SK-N-SH (cell line): ENCODE measurements at places on chromosomes 3 and 15. TPM values are rescaled to one million over a fixed set of nuclear protein-coding genes. Genes with fewer than 3 reads are reported as not detected.

Gene IL12A
- polyA plus RNA-seq: 0.97 and 1.9 TPM in 2 replicates

DNA sequence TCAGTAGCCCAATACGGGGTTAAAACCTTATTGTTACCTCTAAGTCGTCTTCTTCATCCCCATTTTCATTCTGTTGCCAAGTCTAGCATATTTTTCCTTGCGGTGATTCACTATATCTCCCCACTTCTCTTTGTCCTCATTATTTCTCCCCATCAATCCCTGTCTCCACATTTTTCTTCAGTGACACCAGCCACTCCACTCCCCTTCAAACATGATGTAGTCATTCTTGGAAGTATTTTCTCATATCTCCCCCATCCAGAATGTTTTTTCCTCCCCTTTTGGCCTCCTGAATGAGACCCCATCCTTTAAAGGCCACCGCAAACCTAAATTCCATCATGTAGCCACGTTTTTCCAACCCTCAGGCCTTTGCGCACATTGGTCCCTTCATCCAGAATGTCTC, 105.9 kb downstream of the TOP2B start:
- DNase-seq: no peak

DNA sequence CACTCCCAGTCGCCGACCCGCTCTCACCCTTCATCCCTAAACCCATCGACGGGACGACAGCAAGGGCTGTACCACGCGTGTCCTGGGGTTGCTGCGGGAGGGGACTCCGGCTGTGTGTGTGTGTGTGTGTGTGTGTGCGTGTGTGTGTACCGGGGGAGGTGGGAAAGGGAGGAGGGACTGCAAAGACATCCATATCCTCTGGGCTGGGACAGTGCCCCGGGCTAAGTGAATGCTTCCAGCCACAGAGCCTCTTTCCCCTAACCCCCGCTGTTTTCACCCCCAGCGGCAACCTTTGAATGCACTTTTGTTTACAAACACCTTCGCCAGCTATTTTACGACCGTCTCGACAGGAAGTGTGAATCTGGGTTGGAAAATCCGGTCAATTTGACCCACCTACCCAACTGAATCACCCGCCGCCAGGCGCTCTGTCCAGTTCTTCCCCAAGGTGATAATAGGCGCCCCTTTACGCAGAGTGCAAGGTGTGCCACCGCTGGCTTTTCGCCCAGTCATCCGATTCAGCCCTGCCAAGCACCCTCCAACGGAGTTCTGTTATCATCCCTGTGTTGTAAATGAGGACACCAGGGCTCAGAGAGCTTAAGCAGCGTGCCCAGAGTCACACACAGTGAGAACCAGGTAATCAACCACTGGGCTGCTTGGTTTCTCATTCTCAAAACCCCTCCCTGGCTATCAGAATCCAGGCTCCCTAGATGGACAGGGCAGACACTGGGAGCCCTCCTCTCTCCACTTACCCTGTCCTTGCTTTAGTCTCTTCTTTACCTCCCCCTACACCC, 739 bp upstream of the AMOTL2 start:
- DNase-seq: no peak

DNA sequence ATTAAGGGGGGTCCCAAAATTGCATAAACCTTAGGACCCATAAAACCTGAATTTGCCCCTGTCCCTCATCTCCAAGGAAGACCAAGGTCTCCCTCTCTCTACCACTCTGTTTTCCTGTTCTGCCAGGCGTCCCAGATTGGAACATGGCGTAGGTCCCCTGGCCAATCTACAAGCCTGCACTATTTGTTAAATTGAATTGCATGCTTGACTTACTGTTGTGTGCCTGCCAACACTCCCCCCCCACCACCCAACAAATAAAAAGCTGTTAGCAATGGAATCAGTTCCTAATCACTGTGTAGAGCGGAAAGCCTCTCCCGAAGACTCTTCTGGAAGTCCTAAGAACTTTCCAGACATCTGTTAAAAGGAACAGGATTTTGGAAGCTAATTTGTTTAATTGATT, 11.7 kb downstream of the CTXND1 start:
- DNase-seq: no peak

- DNase-seq: no peak
These were observed 45.7 kb upstream of the RAB6B start for GRCh38 chr3:133941415-133941821.

DNA sequence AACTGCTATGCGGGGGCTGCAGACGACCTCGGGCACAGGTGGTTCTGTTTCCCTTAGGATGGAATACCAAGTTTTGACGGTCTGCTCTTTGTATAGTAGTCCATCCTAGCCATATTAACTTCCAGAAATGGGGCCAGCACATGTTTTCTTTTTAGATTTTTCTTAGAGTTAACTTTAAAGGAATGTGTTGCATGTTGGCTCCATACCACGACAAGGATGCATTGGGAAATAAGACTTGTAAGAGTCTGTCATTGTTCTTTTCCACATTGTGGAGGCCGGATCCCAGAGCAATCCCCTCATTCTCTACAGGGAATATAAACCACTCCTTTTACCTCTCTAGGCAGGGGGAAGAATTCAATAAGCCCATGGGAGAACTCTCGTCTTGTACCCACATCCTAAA, 87.1 kb upstream of the PLSCR4 start:
- DNase-seq: no peak

DNA sequence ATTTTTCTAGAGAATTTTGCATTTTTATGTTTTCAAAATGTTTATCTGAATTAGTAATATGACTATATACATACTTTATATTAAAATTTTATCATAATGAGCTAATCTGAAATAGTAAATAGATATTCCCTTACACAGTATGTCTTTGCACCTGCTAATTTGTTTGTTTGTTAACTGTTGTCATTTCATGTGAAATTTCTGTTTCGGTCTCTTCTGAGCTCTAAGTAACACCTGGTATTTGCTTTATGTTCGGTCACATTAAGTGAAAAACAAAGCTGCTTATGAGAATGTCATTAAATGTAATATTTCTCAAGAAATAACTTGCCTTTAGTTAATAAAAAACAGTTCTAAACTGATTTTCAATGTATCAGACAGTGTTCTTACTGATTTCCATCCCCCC, 61.1 kb downstream of the FNDC3B start:
- no peak for DNase-seq

DNA sequence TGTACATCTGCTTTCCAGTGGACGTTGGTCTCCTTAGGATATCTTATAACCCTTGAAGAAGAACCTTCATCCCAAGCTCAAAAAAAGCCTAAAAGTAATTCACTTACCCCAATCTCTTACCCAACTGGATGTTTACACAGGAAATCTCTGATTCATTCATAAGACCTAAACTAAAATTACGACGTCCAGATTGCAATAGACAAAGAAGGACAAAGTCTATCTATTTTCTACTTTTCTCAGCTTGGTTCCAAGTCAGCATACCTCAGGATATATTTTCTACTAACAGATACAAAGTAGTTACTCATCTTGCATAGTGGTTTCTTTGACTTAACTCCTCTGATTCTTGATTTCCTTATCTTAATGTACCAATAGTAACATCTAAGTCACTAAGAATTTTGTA, 669.9 kb downstream of the OTOL1 start:
- no peak for DNase-seq

DNA sequence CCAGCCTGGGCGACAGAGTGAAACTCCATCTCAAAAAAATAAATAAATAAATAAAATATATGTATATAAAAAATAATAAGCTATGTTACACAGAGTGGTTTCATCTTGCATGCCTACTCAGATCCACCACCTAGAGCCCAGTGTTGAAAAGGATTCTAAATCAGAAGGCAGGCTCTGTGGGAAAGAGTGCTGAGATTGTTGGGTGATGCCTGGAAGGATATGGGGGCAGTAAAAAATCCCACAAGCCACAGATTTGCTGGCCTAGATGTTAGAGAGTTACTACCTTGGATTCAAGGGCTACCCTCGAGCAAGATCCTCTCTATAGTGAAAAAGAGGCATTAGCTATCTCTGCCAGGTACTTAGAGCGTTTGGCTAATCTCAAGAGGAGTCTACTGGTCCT, 144.3 kb downstream of the STAC start:
- DNase-seq: no peak

Gene WDR93
- polyA plus RNA-seq: 0.35 and 0.57 TPM in 2 replicates

Gene ISG20
- 2.0 TPM in 2 replicates for polyA plus RNA-seq

Gene AMOTL2
- 163 and 185 TPM in 2 replicates for polyA plus RNA-seq

DNA sequence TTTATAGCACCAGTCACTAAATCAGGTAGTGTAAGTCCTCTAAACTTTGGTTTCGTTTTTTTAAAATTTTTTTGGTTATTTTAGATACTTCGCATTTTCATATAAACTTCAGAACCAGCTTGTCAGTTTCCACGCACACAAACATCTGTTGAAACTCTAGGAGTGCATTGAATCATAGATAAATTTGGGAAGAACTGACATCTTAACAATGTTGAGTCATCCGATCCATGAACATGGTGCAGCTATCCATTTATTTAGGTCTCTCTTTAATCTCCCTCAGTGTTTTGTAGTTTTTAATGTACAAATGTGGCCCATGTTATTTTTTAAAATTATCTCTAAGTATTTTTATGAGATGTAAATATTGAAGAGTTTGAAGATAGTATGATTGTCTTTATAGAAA, 17.7 kb downstream of the TICRR start:
- DNase-seq: no peak

DNA sequence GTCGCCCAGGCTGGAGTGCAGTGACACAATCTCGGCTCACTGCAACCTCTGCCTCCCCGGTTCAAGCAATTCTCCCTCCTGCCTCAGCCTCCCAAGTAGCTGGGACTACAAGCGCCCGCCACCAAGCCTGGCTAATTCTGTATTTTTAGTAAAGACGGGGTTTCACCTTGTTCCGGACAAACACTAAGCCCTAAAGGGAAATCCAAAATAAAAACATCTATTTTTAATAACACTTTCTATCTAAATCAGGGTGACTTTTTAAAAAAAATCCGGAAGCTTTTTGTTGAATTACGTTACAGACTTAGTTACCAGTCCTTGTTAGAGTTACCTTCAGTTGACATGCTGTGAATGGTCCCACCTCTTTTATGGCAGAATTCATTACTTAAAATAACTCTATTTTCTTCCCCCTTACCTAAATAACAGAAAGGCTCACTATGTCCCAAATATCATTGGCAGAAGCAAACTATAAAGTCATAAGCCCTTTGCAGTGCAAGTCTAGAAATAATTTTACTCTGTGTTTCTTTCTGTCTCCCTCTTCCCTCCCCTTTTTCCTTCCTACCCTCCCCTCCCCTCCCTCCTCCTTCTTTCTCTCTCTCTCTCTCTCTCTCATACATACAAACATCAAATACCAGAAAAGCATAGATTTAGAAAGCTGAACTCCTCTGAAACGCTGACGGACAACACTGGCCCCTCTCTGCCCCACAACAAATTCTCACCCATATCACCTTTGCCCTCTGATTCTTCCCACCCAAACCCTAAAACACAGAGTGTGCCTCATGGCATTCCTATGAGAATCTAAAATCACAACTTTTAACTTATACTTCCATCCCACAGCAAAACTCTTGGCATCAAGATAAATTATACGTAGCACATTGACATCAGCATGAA, 18.3 kb downstream of the THBS1 start:
- no peak for DNase-seq

GRCh38 chr3:186788482-186789370, 5.3 kb downstream of the EIF4A2 start:
- DNase-seq: no peak

Gene HAUS2
- 9.4 and 11.3 TPM in 2 replicates for polyA plus RNA-seq

DNA sequence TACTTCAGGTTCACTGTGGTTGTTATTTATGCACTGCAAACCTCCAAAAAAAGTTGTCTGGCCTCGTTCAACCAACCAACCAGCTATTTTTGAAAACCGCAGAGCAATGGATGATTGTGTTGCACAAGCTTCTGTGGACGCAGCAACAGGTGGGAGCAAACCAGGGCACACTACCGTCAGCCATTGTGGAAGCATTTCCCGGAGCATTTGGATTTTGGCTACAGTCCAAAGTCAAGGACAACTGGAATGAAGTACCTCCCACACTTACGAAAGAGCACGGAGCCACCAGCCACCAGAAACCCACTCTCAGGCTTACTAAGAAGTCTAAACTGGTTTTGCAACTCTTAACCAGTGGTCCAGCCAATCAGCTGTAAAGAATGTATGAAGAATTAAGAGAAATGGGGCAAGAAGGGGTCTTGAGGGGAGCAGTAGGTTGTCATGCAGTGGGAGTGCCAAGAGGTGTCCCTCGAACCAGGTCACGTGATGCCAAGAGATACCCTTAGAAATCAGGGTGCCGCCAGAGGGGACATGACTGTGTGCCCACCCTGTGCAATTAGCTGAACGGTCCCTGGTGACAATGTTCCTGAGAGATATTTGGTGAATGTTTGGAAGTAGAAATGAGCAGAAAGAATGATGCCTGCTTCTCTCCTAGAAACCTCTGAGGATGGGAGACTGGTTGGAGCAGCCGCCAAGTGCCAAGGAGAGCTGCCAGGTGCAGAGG, 68.9 kb upstream of the PCSK6 start:
- no peak for DNase-seq

Gene KY
- polyA plus RNA-seq: 1.9 and 2.4 TPM in 2 replicates

Gene LRRC15
- polyA plus RNA-seq: 0.02 and 0.03 TPM in 2 replicates

Gene DPPA4
- not detected in 2 replicates for polyA plus RNA-seq

- DNase-seq: no peak
These were observed 829.5 kb downstream of the ROBO2 start for GRCh38 chr3:77869423-77869822.

Gene LYZL4
- not detected in 2 replicates for polyA plus RNA-seq

Gene AMT
- polyA plus RNA-seq: 17.6 and 21.3 TPM in 2 replicates

DNA sequence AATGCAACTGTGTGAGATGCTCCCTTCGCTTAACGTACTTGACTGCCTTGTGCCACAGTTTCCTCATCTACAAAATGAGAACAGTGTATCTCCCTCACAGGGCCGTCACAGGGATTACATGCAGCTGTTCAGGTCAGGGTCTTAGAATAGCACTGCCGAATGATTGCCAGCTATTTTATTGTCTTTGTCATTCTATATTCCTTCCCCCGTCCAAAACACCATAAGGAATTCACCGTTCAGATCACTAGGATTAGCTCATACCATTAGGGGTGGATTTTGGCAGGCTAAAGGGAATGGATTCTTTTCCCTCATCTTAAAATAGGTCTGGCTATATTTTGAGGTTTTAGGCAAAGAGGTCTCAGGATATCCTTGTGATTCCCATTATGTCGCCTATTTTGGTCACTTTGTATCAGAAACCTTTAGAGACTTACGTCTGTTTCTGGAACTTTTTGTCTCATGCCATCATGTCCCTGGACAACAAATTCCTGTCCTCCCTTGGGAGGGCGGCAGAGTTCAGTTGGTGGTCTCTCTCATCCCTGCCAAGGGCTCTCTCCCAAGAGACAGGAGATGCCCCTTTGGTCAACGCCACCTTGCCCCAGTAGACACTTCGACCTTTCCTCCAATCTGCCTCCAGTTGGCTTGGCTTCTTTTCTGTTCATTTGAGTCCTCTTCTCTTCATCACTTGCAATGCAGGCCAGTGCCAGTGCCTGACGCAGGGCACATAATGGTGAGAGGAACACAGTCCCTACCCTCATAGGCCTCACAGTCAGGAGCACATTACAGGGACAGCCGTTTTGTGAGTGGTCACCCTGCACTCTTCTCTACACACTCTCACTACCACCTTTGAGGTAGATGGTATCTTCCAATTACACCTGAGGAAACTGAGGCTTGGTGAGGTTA, 171.6 kb upstream of the BHLHE40 start:
- DNase-seq: no peak

DNA sequence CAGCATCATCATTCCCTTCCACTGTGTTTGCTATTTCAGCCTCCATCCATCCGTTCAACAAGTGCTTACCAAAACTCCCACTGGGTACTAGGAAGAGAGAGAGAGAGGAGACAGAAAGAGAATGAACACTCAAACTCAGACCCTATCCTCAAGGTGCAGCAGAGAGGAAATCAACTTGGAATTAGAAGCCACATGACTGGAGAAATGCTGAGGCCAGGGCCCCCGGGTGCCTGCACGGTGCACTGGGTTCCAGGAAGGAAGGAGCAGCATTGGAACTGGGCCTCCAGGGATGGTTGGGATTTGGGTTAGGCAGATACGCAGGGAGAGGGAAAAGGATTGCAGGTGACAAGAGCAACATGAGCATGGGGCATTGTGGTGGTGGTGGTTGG, 30.0 kb downstream of the CORO2B start:
- no peak for DNase-seq
